ENCODE measurements at places on chromosomes 1 and 21. TPM values are rescaled to one million over a fixed set of nuclear protein-coding genes. Genes with fewer than 3 reads are reported as not detected.

Gene FAM20B
- total RNA-seq, result 48.3 TPM

GRCh38 chr1:62318320-62318755, 896 bp downstream of the KANK4 start:
- DNase-seq, result no peak

Gene INTS11
- 59.2 TPM for total RNA-seq

Gene OR2T29
- not detected for total RNA-seq

Gene KLF17
- total RNA-seq, result not detected

DNA sequence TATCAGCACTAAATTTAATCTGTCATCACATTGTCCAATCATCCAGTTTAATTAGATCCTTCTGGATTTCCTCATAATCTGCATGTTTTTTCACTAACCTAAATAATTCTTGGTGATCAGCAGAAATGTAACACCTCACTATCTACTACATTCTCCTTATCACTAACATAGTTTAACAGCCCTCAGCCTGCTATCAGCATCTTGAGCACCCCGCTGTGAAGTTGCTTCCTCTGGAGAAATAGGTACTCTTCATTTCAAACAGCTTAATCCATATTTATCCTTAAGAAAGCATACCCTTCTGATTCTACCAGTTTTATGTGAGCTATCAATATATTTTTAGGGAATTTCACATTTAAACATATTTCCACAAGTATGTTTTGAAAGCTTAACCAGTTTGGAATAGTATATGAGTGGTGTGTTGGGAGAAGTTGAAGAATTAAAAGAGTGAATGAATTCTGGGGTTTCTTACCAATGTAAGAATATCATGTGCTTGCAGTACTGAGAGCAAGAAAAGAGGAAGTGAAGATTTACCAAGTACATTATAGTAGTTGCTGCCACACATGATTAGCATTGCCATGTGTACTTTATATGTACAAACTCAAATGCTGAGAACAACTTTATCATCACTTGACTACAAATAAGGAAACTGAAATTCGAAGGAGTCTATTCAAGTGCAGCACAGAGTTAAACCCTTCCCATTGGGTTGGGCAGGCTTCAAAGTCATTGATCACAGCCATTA, 771.1 kb upstream of the ADGRL4 start:
- DNase-seq, result no peak

GRCh38 chr1:53088616-53089300, 26.7 kb downstream of the PODN start:
- DNase-seq, result no peak

Measured in psoas muscle (tissue), 8 donors.